ENCODE measurements at places on chromosomes 11 and 22. TPM values are rescaled to one million over a fixed set of nuclear protein-coding genes. Genes with fewer than 3 reads are reported as not detected.

DNA sequence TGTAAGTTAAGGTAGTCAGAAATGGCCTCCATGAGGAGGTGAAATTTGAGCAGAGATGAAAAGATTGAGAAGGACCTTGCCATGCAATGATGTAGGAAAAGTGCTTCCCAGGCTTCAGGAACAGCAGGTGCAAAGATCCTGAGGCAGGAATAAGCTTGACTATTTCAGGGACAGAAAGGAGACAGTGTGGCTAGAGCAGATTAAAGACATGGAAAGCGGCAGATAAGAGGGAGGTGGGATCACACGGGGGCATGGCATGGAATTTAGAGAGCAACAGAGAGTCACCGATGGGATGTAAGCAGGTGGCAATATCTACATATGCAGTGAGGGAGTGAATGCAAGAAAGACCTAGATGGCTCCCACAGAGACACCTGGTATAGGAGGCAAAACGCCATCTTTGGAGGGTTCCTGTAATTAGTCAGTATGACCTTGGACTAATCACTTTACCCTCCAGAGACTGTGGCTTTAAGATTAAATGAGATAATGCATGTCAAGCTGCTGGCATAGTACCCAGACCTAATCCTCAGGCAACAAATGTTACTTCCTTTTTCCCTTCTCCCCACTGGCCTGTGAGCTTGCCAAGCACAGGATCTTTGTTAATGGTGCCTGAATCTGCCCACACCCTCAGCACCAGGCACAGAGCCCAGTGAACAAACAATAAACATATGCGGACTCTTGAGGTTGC lies 24.6 kb upstream of the ACER3 start:
- DNase-seq, result no peak

- DNase-seq, result no peak
These were observed 52.6 kb downstream of the XRRA1 start for GRCh38 chr11:74896311-74896710.

DNA sequence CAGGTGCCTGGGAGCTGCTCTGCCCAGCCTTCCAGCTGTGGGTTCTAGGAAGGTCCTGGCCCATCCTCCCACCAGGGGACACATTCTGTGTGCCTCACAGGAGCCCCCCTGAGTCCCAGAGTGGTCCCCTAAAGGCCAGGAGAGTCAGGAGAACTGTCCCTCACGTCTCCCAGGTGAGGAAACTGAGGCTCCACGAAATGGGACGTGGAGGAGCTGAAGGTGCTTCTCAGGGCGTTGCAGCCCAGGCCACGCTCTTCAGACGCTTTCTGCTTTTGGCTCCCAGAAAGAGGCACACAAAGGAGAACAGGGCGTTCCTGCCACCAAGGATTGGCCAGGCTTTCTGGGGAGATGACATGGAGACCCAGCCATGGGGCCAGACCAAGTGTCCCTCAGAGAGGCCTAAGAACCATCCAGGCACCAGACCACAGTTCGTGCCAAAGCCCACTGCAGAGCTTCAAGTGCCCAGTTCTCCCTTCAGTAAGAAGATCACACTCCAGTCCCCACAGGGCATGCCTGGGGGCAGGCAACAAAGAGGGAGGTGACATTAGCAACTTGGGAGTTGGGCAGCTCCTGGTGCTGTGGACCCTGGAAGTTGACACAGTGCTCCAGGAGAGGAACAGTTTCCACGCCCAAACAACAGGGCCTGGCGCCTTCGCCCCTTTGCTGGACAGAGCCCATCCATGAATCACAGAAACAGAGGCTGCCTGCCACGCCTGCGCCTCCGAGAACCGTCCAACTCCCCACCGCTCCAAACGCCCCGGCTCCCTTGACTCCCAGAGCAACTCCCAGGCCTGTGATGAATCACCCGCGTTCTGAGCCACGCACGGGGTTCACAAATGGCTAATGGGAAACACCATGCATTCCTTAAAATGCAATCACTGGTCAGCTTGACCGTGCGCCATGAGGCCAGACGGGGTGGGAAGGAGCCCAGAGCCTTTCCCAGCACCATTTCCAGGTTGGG lies 589.2 kb downstream of the BRD1 start:
- no peak for DNase-seq

GRCh38 chr11:58276151-58276550 lies 8.1 kb upstream of the OR10W1 start:
- no peak for DNase-seq

GRCh38 chr11:101867951-101868350 lies 46.9 kb upstream of the CEP126 start:
- DNase-seq, result no peak

DNA sequence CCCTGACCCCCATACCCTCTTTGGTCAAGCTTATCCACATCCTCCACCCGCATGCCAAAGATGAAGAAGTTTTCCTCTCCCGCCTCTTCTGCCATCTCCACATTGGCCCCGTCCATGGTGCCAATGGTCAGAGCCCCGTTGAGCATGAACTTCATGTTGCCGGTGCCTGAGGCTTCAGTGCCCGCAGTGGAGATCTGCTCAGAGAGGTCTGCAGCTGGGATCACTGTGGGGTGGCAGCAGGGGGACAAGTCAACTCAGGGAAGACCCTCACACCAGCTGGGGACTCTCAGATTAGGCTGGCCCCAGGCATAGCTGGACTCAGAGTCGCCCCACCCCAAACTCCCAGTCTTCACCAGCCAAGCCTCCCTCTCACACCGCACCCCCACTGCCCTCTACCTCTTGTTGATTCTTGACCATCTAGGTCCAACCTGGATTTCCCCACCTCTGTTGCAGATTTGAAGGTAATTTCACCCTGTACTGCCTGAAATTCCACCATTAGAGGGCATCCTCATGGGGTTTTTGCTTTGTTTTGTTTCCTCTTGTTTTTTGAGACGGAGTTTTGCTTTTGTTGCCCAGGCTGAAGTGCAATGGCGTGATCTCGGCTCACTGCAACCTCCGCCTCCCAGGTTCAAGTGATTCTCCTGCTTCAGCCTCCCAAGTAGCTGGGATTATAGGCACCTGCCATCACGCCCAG lies 6.6 kb upstream of the RASGRP2 start:
- no peak for DNase-seq

DNA sequence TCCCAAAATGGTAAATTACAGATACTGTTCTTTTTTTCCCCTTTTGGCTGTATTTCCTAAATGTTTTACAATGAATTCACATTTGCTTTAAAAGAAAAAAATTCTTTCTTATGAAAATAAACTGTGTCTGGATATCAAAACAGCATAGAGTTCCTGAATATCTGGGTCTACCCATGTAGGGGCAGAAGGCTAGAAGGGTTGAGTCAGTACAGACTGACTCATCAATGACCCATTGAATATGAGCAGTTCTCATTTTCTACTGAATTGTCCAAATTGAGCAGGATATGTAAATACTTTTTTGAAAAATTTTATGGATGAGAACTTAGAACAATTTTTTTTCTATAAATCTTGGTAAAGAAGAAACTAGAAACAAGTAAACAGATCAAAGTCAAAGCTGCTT lies 16.3 kb upstream of the C11orf87 start:
- DNase-seq, result no peak

DNA sequence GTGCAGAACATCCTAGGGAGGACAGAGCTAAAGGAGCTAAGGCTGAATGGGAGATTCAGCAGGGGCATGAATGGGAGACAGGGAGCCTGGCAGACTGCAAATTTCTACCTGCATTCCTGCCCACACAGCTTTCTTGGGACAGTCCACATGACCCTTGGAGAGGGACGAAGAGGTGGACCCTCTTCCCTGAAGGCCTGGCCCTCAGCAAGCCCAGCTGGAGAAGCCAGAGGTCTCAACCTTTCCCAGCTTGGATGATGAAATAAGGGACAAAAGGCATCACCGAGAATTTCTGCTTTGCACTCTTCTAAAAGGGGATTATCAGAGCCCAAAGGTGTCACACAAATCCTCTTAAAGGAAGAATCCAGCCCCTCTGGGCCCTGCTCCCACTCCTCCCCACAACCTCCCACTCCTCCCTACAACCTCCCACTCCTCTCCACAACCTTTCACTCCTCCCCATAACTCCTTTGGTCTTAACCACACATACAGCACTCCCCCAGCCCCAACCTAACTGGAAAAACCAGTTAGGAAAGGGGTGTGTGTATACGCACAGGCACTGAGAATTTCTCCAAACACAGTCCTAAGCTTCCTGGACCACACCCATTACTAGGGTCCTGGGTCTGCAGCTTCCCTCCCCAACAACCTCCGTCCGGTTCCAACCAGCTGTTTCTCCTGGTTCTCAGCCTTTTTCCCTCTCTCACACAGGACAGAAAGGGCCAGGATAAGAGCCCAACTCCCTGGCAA lies 38.4 kb downstream of the RPL27A start:
- DNase-seq, result no peak

- no peak for DNase-seq
These were observed 4.2 kb downstream of the ARHGAP1 start for GRCh38 chr11:46696212-46696558.

The MYRF gene
- total RNA-seq, result 16.6 TPM

The DRG1 gene
- 68.9 TPM for total RNA-seq

The LIN7C gene
- total RNA-seq, result 41.4 TPM

The PRG3 gene
- total RNA-seq, result not detected

The TSSK2 gene
- not detected for total RNA-seq

The OR5AR1 gene
- not detected for total RNA-seq

The SLCO2B1 gene
- 1.7 TPM for total RNA-seq

Measured in kidney epithelial cell (primary cell).